Omental fat pad (tissue), 4 donors: ENCODE measurements at places on chromosomes 12 and 14.

DNA sequence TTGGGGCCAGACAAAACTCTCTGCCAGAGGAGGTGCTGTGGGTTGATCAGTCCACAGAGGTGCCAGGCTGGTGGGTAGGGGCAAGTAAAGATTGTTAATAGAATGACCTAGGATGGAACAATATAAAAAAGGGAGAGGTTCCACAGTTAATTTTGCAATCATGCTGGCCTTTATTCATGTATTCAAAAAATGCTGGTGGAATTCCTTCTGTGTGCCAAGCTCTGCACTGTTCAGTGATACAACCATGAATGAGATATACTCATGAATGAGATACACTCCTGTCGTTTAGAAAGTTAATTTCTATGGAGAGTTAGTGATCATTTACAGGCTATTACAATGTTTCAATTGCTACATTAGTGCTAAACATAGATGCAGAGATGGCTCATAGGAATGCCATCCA lies 252.6 kb upstream of the RMST start:
- DNase-seq, result no peak

DNA sequence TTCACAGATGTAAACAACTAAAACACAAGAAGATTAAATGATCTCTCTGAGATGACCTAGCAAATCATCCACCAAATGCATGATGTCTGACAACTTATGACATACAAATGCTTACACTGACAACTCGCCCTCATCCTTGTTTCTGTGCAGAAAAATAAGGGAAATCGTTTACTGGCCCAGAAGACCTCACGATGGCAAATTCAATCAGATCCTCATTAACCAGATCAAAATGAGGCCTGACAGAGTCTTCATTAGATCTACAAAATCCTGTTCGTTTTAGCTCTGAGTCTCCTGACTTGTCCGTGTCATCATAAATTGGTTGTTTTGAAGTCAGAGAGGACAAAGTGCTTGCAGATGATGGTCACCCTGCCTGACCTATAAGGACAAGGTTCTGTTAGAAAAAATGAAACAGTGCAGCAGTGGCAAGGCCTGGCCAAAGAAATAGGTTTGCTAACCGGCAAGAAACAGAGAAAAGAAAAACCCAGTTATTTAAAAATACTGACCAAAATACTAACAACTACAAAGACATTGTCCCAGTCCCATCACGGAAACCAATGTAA lies 109.5 kb downstream of the BTG1 start:
- DNase-seq, result no peak

GRCh38 chr14:103574104-103574503 lies 11.3 kb downstream of the COA8 start:
- DNase-seq, result no peak

GRCh38 chr14:100582496-100583165 lies 4.6 kb downstream of the BEGAIN start:
- no peak for DNase-seq

GRCh38 chr12:26335651-26336050 lies 140.3 kb downstream of the SSPN start:
- DNase-seq, result no peak

GRCh38 chr12:91877456-91878235 lies 268.0 kb downstream of the BTG1 start:
- DNase-seq, result no peak

GRCh38 chr14:44963775-44964380 lies 1.9 kb downstream of the TOGARAM1 start:
- DNase-seq, result no peak
